SW480 (cell line): ENCODE measurements at places on chromosomes 3 and 15.

DNA sequence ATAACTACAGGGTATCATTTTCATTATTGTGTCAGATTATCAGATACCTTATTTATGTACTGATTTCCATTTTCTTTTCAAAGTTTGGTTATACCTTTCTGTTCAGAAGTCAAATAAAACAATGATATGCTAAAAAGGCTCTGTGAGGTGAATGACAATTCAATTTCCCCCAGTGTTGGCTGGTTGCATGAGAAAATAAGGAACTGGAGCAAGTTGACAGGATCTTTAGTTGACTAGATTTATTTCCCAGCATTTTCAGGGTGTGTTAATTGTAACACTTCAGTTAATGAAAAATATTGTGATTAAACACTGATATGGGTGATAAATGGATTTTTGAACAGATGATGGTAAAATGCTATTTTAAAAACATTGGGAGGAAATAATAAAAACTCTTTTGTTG is 122.8 kb upstream of the FAM3D start:
- DNase-seq, result no peak

DNA sequence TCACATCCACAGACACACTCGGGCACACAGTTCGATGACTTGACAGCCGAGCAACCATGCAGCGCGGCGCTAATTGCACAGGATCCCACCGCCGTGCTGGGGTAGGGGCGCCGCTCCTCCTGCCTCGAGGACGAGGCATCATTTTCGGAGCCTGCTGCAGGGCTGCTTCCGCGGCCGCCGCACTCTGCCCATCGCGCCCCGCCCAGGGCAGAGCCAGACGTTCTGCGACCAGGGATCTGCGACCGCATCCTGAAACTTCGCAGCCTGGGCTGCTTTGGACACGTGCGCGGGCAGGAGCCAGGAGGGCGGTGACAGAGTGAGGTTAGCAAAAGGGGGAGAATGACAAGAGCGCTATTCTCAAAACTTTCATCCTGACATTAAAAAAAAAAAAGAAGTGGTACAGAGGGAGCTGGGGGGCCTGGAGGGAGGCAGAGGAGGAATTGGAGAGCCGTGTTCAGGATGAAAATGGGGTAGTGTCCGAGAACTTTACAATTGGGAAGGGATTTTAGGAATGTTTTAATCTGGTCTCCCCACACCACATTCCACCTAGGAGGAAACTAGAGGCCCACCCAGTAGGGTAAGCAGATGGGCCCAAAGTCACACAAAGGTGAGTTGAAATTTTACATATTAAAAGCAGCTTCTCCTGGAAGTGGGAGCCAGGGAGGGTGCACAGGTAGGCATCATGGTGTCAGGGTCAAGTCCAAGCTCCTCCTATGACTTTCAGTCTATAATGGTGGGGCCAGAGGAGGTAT is 15.9 kb downstream of the IGDCC3 start:
- DNase-seq, result no peak

DNA sequence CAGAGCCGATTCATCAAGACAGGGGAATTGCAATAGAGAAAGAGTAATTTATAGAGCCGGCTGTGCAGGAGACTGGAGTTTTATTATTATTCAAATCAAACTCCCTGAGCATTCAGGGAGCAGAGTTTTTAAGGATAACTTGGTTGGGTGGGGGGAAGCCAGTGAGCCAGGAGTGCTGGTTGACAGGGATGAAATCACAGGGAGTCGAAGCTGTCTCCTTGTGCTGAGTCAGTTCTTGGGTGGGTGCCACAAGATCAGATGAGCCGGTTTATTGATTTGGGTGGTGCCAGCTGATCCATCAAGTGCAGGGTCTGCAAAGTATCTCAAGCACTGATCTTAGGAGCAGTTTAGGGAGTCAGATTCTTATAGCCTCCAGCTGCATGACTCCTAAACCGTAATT is 95.4 kb upstream of the CCDC80 start:
- no peak for DNase-seq

DNA sequence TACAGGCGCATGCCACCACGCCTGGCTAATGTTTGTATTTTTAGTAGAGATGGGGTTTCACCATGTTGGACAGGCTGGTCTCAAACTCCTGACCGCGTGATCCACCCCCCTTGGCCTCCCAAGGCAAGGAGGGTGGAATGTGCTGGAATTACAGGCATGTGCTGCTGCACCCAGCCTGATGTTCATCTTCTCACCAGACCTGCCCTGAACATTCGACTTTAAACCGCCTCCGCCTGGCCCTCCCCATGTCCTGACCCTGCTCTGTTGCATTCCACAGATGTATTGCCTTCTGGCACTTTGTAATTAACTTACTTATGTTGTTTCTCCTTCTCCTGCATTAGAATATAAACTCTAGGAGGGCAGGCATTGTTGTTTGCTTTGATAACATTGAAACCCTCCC is 102.1 kb downstream of the LINGO1 start:
- no peak for DNase-seq

- DNase-seq, result no peak
Measured at GRCh38 chr3:148079370-148079769, 618.3 kb upstream of the AGTR1 start.

- no peak for DNase-seq
Measured at GRCh38 chr15:67305506-67305905, 50.9 kb downstream of the IQCH start.

- no peak for DNase-seq
Measured at GRCh38 chr3:69137412-69137811, 15.0 kb upstream of the LMOD3 start.

DNA sequence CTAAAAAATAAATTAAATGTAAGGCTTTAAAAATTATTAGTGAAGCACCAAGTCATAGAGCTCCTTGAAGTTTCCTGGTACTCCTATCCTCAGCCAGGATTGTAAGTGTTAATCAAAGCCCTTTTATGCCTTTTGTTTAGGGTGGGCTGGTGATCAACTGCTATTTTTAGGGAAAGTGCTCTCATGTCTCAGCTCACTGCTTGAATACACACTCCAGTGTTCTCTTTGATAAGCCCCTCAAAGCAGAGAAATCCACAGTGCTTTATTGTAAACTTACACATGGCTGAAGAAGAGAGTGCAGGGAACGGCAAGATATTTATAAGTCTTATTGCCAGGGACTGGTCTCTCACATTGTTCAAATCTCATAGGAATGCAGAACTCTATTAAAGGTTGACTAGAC is 156.4 kb upstream of the AZI2 start:
- DNase-seq, result no peak

- no peak for DNase-seq
Measured at GRCh38 chr3:171385086-171385485, 75.1 kb downstream of the TNIK start.

- no peak for DNase-seq
Measured at GRCh38 chr15:50128266-50128665, 9.2 kb upstream of the ATP8B4 start.

- no peak for DNase-seq
Measured at GRCh38 chr3:112230033-112230432, 64.0 kb downstream of the SLC9C1 start.

DNA sequence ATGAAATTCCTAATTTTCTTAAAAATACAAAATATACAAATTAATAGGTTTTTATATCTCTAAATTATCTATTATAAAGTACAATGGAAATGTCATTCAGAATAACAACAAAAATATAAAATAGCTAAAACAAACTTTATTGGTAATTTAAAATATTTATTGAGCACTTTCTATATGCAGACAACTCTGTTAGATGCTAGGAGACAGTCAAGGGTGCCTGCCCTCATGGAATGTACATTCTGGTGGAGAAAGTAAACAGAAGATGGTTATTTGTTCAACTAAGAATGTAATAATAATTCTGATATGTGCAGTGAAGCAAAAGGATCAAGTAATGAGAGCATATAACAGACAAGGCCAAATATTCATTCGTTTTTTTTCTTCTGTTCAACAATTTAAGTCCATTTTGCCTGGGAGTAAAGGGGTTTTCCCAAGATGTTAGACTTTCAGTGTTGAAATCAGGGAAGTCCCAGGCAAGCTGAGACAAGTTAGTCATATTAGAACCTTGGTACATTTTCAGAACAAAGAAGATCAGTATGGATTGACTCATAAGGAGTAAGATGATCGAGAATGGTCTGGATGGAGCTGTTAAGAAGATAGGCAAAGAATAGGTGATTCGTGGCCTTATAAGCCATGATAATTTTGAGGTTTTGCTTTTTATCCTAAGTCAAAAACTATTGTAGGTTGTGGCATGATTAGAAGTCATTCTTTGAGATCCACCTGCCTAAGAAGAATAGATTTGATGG is 150.2 kb upstream of the MLF1 start:
- DNase-seq, result no peak

DNA sequence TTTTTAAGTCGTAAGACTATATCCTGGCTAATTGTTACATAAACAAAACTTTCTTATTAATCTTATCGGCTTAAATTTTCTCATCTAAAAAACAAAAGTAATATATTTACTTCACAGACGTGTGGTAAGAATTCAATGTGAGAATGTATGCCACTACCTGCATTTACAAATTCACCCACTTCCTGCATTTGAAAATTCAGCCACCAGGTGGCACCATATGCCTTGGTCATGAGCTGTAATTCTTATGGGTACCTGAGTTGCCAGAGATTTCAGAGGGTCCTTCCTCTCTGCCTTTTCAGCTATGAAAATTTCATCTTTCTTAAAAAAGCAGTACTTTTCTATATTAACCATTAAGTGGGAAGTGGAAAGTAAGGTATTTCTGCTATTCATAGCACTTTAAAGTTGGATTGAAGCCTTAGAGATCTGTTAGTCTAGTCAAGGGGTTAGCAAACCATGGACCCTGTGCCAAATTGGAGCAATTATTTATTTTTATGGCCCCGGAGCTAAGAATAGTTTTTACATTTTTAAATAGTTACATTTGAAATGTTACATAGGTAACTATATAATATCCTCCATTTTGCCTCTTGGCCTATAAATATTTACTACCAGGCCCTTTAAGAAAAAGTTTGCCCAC is 127.8 kb downstream of the HCN4 start:
- DNase-seq, result peak; percentile 53

- DNase-seq, result peak; percentile 93
Measured at GRCh38 chr15:51907136-51907862, 64.3 kb downstream of the LEO1 start.

- DNase-seq, result peak; percentile 2
Measured at GRCh38 chr3:105806359-105806758, 62.5 kb downstream of the CBLB start.
